ENCODE measurements at places on chromosomes 5 and 9.

- peak; percentile 82 for DNase-seq
Measured at GRCh38 chr9:13705918-13706317, 426.4 kb upstream of the MPDZ start.

- no peak for DNase-seq
Measured at GRCh38 chr5:168585119-168585856, 6.1 kb upstream of the PANK3 start.

DNA sequence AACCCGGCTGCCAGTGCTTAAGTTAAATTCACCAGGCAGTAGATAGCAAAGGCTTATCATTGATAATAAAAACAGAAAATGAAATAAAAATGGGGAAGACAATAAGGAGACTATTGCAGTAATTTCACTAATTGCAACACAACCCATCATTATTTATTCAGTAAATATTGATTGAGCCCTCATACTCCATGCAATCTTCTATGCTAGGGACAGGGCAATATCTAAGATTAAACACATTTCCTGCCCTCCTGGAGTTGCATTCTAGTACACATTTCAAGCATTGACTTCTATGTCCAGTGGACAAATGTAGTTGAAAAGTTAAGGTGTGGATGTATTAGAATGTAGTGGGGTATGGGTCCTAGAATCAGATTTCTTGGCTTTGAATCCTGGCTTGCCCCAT is 12.8 kb downstream of the MEGF10 start:
- no peak for DNase-seq

GRCh38 chr5:6660688-6661087 is 27.4 kb downstream of the SRD5A1 start:
- DNase-seq = no peak

GRCh38 chr5:76152161-76152560 is 69.0 kb downstream of the SV2C start:
- no peak for DNase-seq

- no peak for DNase-seq
Measured at GRCh38 chr5:147930769-147931168, 24.4 kb upstream of the C5orf46 start.

- DNase-seq = no peak
Measured at GRCh38 chr5:103145196-103145595, 25.1 kb downstream of the PPIP5K2 start.

DNA sequence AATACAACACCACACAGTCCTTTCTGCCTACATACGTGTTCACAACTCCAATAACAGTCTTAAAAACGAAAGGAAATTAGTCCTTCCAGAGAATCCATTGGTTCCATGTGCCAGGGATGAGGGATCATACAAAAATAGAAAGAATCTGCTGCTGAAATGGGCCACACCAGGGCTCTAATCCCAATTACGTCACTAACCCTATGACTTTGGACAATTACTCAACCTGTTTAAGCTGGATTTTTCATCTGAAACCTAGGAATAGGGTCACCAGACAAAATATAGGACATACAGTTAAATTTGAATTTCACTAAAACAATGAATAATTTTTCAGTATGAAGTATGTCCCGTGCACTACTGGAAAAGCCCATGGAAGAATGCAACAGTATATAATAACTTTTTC is 264.7 kb downstream of the YTHDC2 start:
- no peak for DNase-seq

DNA sequence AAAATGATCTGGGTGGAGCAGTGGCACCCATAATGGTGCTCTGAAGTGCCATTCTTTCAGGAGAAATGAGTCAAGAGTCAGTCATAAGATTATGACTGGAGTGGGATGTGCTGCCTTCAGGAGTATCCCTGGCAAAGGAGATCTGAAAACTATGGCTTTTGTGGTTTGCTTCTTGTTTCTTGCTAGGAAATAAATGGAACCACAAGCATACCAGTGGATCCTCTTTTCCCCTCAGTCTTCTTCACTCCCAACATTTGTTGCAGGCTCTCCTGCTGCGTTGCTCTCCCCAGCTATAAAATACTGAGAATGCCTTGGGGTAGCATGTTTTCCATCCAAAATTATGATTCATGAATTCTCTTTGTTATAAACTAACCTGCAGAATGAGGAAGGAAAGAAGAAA is 199.1 kb downstream of the NNT start:
- no peak for DNase-seq

GRCh38 chr9:133779516-133780403 is 41.6 kb upstream of the SARDH start:
- DNase-seq = no peak

GRCh38 chr5:131983244-131983771 is 28.1 kb downstream of the ACSL6 start:
- DNase-seq = no peak

- no peak for DNase-seq
Measured at GRCh38 chr9:93048566-93049448, 9.7 kb upstream of the SUSD3 start.

DNA sequence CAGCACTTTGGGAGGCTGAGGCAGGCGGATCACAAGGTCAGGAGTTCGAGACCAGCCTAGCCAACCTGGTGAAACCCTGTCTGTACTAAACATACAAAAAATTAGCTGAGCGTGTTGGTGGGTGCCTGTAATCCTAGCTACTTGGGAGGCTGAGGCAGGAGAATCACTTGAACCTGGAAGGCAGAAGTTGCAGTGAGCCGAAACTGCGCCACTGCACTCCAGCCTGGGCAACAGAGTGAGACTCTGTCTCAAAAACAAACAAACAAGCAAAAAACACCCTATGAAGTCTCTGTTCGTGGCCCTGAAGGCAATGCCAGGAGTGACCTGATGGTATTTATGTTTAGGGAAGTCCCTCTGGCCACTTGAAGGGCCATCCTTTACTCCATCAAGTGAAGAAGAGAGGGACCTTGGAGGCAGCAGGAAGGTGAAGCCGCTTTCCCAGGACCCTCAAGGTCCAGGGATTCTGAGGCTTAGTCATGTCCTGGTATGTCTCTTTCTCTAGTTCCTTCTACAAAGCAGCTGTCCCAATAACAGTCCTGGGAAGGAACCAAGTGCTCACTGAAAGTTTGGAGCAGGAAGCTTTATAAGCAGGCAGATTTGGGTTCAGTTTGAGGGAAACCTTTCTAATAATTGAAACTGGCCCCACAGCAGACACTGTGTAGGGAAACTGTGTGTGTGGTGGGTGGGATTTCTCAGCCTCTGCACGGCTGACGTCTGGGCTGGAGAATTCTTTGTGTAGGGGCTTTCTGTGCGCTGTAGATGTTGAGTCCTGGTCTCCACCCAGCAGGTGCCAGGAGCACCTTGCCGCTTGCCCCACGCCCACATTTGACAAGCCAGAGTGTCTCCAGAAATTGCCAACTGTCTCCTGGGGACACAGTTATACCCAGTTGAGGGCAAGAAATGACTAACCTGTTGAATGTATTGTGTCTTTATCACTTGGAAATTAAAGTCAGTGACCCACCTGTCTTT is 12.5 kb downstream of the PHF2 start:
- peak; percentile 55 for DNase-seq

DNA sequence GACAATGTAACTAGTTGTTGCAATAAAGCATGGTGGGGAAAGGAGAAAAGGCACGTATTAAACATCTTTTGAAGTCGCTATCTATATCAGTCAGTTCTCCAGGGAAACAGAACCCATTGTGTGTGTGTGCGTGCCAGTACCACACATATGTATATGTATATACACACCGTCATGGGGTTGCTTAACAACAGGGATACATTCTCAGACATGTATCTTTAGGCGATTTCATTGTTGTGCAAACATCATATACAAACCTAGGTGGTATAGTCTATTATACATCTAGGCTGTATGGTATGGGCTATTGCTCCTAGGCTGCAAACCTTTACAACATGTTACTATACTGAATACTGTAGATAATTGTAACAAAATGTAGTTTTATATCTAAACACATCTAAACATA is 2.3 kb downstream of the CDKN2B-AS1 start:
- no peak for DNase-seq

DNA sequence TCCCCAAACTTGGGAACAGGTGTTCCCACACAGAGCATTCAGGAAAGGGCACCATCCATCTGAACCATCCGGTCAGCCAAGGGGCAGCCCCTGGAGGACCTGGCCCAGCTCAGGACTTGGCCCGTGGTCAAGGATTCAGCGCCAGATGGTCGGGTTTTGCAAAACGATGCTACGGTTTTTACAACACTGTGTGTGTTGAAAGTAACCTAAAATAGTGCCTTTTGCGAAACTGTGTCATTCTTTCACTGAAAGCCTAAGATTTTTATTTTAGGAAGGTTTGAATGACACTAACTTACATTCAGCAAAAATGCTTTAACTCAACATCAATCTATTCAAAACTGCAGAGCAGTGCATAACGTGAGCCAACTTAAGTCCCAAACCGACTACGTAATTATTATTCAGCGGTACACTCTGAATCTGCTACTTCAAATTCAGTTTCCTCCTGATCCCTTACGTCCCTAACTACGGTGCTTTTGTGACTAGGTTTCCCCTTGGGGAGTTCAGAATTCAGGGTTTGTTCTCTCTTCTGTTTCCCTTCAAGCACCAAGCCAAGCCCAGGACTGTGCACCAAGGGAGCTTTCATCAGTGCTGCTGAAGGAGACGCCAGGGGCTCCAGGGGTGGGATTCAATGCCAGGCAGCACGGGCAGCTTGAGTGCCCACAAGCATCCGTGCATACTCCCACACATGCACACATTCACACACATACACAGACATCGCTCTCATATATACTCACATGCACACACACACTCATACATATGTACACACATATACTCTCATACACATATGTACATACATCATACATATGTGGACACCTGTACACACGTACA is 25.8 kb downstream of the LPCAT1 start:
- no peak for DNase-seq

GRCh38 chr5:112637343-112637742 is 100.3 kb upstream of the APC start:
- DNase-seq = no peak

DNA sequence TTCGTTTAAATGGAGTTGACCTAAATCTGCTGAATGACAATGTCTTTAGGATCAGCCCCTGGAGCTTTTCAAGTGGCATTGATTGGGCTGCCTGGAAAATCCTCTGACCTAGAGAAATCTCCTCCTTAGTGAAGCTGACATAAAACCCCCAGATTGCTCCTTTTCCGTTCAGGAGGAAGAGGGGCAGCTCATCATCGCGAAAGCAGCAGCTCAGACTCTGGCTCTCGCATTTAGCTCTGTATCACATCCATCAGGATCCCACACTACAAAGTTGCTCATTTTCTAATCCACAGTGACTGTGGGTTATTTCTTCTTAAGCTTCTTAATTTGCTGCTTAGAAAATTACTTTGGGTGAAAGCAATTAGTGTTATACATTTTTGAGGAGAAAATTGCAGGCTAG is 373.7 kb downstream of the ENC1 start:
- no peak for DNase-seq

GRCh38 chr5:175236176-175236575 is 207.8 kb downstream of the DRD1 start:
- no peak for DNase-seq

DNA sequence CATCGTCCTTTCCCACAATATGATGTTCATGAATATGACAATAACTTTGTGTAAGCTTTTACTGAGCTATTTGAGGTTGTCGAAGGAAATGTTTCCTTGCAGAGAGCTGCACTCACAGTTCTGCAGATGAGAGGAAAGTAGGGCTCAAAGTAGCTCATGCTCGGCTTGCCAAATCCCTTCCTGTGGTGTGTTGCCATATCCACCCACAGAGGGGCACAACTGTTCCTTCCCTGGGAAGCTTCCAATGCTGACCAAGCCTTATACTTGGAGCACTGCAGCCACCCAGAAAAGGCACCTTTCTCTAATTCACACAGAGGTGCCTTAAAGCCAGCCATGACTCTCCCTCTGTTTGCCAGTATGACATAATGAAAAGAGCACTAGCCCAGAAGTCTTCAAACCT is 390.3 kb downstream of the CAAP1 start:
- DNase-seq = no peak

DNA sequence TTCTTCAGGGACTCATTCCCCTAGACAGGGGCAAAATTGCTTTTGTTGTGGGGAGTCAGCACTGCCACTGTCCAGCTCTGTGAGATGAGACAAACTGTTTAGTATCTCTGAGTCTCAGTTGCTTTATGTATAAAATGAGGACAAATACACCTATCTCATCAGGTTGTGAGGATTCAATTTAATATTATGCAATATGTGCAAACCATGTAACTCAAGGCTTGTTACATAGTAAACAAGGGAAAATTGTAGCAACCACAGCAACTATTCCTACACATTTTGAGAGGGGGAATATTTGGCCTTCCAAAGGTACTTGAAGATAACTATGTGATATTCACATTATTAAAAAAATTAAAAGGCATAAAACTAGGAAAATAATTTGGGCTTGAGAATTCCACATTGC is 411.9 kb upstream of the SLC30A5 start:
- no peak for DNase-seq

DNA sequence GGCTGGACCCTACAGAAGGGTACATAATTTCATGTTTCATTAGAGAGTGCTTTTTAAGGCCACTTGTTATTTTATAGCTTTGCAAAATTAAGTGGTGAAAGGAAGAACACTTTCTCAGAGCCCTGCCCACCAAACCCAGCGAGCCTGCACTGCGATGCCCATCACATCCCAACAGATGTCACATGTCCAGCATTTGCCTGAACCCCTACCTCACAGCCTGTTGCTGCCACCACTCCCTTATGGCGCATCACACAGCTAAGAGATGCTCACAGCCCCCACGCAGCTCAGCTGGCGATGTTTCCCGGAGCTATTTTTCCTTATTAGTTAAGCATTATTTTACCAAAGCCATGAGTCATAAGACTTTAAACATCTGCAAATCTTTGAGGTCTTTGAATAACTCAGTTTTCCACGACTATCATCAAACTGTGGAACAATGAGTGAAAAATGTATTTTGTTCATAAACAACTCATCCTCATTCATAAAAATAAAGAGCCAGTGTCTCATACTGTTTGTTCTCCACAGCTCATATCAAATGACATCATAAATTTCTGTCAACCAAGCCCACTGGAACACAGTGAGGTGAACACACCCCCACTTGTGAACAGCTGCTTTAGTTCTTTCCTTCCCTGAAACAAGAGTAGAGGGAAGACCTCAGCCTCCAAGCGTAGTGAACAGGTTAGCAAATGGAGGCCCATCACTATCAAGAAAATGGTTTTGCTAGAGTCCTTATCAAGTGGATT is 104.9 kb downstream of the SYK start:
- DNase-seq = no peak

- DNase-seq = no peak
Measured at GRCh38 chr5:143337946-143338345, 65.5 kb downstream of the NR3C1 start.

- no peak for DNase-seq
Measured at GRCh38 chr5:169112016-169112415, 188.9 kb downstream of the SLIT3 start.

GRCh38 chr5:56405116-56405908 is 172.2 kb upstream of the ANKRD55 start:
- no peak for DNase-seq
